Activated CD8-positive, alpha-beta T cell treated with anti-CD3 and anti-CD28 coated beads, Interleukin-2, amount 10 ng/mL, durations not matched to agents 7 days and 5 days (primary cell): ENCODE measurements at places on chromosomes 3 and 15. TPM values are rescaled to one million over a fixed set of nuclear protein-coding genes. Genes with fewer than 3 reads are reported as not detected.
A peak's percentile ranks its signal among the peaks of the same experiment; 100 is the strongest.

The TMEM266 gene
- not detected for total RNA-seq

The DOCK3 gene
- total RNA-seq, result 3.4 TPM

The SCG5 gene
- 3.0 TPM for total RNA-seq

The ISLR2 gene
- not detected for total RNA-seq

GRCh38 chr3:52920841-52921240 is 23.5 kb upstream of the STIMATE start:
- DNase-seq, result no peak
- no peak overlapping the region for H3K4me3 ChIP-seq
- no peaks in the 10 kb centered on the region for H3K27me3 ChIP-seq
- H3K36me3 ChIP-seq, result peaks cover 53% of the 10 kb centered on the region
- H3K4me1 ChIP-seq, result peaks cover 27% of the 10 kb centered on the region
- H3K27ac ChIP-seq, result no peak overlapping the region

GRCh38 chr15:67150023-67150860 is 84.8 kb downstream of the SMAD3 start:
- peaks cover 18% of the 10 kb centered on the region for H3K36me3 ChIP-seq
- peak overlapping the region; percentile 55 for H3K4me3 ChIP-seq
- peak; percentile 36 for DNase-seq
- H3K27ac ChIP-seq, result peak overlapping the region; percentile 35
- no peaks in the 10 kb centered on the region for H3K27me3 ChIP-seq

- no peak for DNase-seq
- H3K36me3 ChIP-seq, result no peaks in the 10 kb centered on the region
- peaks cover 14% of the 10 kb centered on the region for H3K27me3 ChIP-seq
- no peak overlapping the region for H3K4me3 ChIP-seq
- peaks cover 22% of the 10 kb centered on the region for H3K4me1 ChIP-seq
Measured at GRCh38 chr3:194257151-194257621, 93.9 kb downstream of the CPN2 start.

- no peak overlapping the region for H3K27ac ChIP-seq
- no peak overlapping the region for H3K4me3 ChIP-seq
- DNase-seq, result no peak
- no peaks in the 10 kb centered on the region for H3K36me3 ChIP-seq
- H3K4me1 ChIP-seq, result no peaks in the 10 kb centered on the region
- H3K27me3 ChIP-seq, result peaks cover 12% of the 10 kb centered on the region
Measured at GRCh38 chr15:29844290-29844903, 22.1 kb upstream of the TJP1 start.

DNA sequence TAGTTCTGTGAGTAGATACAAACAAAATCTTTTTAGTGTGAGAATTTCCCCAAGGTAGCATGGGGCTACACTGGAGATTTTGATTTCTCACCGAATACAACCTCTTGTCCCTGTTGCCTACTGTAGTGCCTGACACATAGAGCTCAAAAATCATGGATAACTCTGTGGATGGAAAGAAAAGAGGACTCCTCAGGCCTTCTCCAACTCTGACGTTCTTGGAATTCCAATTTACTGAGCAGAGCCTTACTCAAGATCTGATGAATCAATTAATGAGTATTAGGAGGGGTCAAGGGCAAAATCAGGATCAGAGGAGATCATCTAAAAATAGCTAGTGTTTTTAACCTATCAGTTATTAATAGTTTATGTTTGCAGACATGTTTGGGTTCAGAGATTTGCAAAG is 46.7 kb upstream of the PYDC2 start:
- H3K27me3 ChIP-seq, result no peaks in the 10 kb centered on the region
- DNase-seq, result no peak
- no peak overlapping the region for H3K4me3 ChIP-seq
- no peak overlapping the region for H3K27ac ChIP-seq
- no peaks in the 10 kb centered on the region for H3K36me3 ChIP-seq

- H3K4me1 ChIP-seq, result peaks cover 17% of the 10 kb centered on the region
- peak; percentile 31 for DNase-seq
- peak overlapping the region; percentile 82 for H3K27ac ChIP-seq
- no peak overlapping the region for H3K4me3 ChIP-seq
Measured at GRCh38 chr3:126498929-126499328, 18.6 kb downstream of the UROC1 start.

DNA sequence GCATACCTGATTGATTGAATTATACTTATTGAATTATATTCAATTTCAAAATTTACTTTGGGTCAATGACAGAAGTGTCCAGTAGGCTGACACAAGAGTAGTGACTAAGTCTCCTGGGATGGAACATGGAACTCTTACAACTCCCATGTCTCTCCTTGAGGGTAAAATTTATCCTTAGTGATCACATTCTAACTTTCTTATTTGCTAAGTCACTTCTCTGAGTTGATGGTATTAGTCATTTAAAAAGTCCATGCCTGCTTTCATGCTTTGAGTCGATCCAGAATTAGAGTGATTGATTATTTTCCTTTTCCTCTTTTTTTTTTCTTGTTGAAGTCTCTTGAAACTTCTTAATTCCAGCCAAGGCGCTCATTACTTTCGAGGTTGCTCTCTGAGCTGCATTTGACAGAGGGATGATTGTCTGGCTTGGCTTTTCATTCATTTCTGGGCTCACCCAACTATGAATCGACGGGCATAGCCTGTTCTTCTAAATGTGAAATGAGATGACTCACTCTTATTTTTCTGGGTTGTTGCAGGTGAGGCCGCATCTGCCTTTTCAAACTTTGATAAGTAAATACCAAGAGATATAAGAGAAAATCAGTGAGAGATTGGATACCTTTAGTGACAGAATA is 34.9 kb downstream of the LRRC3B start:
- H3K4me3 ChIP-seq, result no peak overlapping the region
- no peaks in the 10 kb centered on the region for H3K27me3 ChIP-seq
- H3K27ac ChIP-seq, result no peak overlapping the region
- no peaks in the 10 kb centered on the region for H3K4me1 ChIP-seq
- no peak for DNase-seq

GRCh38 chr3:20344400-20344959 is 158.5 kb upstream of the SGO1 start:
- H3K27me3 ChIP-seq, result no peaks in the 10 kb centered on the region
- H3K4me3 ChIP-seq, result no peak overlapping the region
- no peaks in the 10 kb centered on the region for H3K36me3 ChIP-seq
- H3K4me1 ChIP-seq, result no peaks in the 10 kb centered on the region

- H3K36me3 ChIP-seq, result peaks cover 10% of the 10 kb centered on the region
- peaks cover 39% of the 10 kb centered on the region for H3K4me1 ChIP-seq
- no peaks in the 10 kb centered on the region for H3K27me3 ChIP-seq
- H3K4me3 ChIP-seq, result peak overlapping the region; percentile 80
Measured at GRCh38 chr3:52532838-52533622, 627 bp downstream of the NT5DC2 start.

DNA sequence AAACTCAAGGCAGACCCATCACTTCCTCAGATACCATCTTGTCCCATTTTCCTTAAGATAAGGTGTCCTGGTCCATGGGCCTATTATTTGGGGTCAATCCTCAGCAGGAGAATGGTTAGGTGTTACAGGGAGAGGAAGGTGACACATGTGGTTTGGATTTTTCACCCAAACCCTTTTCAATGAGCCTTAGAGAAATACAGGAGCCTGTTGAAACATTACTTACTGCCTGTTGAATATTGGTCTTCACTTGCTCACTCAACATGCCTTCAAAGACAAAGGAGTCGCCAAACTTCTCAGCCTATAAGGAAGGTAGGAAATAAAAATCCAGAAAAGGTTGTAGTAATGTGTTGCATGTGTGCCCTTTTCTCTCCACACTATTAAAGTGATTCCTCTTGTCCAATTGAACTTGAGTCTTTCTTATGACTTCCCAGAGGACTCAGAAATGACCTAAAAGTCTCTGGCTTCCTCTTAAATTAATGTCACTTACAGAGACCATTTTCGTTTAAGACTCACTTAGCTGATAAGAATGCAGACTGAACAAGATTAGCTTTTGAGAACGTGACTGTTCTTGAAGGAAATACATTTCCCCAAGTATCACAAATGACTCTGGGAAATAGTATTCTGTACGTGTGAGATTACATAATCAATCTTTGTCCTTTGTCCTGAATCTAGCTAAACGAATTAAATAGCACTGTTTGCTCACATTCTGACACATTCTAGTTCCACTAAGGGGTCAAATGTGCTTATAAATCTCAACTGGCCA is 17.8 kb downstream of the SUMF1 start:
- DNase-seq, result no peak
- no peak overlapping the region for H3K27ac ChIP-seq
- no peaks in the 10 kb centered on the region for H3K4me1 ChIP-seq

DNA sequence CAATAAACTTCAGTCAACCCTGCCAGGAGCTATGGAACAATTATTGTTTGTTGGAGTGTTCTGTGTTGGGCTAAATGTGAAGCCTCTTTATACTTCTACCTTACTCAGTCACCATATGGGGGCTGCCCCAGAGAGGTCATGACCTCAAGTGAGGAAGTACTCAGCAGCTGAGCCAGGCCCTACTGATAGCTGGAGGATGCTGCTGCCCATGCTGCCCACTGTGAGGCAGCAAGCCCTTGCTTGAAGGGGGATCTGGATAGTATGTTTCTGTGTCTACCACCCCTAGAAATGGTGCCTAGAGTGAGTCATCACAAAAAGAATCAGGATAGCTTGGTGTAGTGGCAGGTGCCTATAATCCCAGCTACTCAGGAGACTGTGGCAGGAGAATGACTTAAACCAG is 4.5 kb upstream of the RPL24 start:
- peaks cover 5% of the 10 kb centered on the region for H3K36me3 ChIP-seq
- H3K27ac ChIP-seq, result no peak overlapping the region
- no peak for DNase-seq
- peaks cover 19% of the 10 kb centered on the region for H3K4me1 ChIP-seq
- H3K27me3 ChIP-seq, result no peaks in the 10 kb centered on the region

- H3K4me1 ChIP-seq, result peaks cover 37% of the 10 kb centered on the region
- H3K36me3 ChIP-seq, result peaks cover 2% of the 10 kb centered on the region
- no peaks in the 10 kb centered on the region for H3K27me3 ChIP-seq
- H3K4me3 ChIP-seq, result no peak overlapping the region
- no peak overlapping the region for H3K27ac ChIP-seq
Measured at GRCh38 chr3:122097141-122097540, 42.0 kb downstream of the CD86 start.

GRCh38 chr15:63089260-63090043 is 32.2 kb upstream of the LACTB start:
- DNase-seq, result no peak
- H3K4me3 ChIP-seq, result no peak overlapping the region
- no peak overlapping the region for H3K27ac ChIP-seq
- H3K36me3 ChIP-seq, result no peaks in the 10 kb centered on the region
- peaks cover 1% of the 10 kb centered on the region for H3K27me3 ChIP-seq
- peaks cover 10% of the 10 kb centered on the region for H3K4me1 ChIP-seq

- H3K4me1 ChIP-seq, result no peaks in the 10 kb centered on the region
- no peak for DNase-seq
Measured at GRCh38 chr3:196992461-196993065, 23.9 kb upstream of the PIGZ start.

DNA sequence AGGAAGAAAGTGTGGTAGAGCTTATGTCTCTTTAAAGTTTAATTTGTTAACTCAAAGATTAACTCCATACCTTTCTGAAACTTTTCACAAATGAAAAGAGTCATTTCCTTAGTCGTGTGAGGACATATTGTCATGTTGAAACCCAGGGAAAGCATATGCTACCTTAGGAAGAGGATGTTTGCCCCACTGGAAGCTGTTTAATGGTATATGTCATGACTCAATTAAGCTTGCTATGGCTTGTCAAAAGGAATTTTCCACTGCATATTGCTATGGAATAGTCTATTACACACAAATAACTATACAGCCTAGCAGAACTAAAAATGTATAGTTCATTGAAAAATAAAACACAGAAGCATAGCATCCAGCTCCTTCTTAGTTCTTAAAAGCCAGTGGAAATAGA is 69.9 kb downstream of the NSUN3 start:
- H3K27me3 ChIP-seq, result no peaks in the 10 kb centered on the region
- no peak overlapping the region for H3K27ac ChIP-seq

- H3K27me3 ChIP-seq, result no peaks in the 10 kb centered on the region
- H3K4me3 ChIP-seq, result peak overlapping the region; percentile 6
- peaks cover 31% of the 10 kb centered on the region for H3K4me1 ChIP-seq
- no peak for DNase-seq
- H3K27ac ChIP-seq, result no peak overlapping the region
Measured at GRCh38 chr3:179021119-179021903, 50.3 kb downstream of the ZMAT3 start.
